ENCODE measurements at places on chromosomes 6 and 20.

- DNase-seq, result no peak
Observed at GRCh38 chr20:6113951-6114350, 8.9 kb downstream of the FERMT1 start.

- no peak for DNase-seq
Observed at GRCh38 chr6:16105854-16106253, 23.0 kb upstream of the MYLIP start.

DNA sequence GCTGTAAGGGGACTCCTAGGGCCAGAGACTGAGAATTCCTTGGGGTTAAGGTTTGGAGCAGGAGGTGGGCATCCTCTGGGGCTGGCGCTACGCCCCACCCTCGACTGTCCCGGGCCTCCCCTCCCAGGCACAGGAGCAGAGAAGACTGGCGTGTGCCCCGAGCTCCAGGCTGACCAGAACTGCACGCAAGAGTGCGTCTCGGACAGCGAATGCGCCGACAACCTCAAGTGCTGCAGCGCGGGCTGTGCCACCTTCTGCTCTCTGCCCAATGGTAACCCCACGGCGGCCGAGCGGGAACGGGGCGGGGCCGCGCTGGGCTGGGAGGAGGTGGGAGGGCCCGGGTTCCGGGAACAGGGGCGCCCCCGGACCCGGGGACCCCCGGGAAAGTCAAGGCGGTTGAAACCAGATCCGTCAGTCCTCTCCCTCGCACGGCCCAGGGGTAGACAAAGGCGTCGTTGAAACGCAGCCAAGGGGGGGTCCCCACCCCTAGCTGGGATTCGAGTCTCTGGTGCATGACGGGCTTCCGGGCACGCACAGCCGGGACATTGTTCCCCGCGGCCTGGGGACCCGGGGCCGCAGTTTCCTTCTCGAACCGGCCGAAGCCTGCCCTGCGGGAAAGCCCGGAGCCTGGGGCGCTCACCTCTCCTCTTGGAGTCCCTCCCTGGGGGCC is 844 bp downstream of the WFDC2 start:
- no peak for DNase-seq

DNA sequence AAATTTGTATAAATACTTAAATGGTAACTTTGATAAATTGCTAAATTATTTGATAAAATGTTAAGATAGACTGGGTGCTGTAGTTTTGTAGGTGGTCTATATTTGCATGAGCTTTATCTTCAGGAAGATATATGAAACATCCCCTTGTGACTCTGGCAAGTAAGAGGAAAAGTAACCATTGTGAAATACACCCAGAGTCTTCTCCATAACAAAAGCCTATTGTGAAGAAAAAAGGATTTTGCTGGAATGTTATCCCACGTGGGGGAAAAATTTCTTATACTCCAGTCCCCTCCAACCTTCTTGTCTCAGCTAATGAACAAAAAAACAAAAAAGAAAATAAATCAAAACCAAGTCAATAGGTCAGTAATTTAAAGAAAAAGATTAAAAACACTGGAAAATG is 600.7 kb downstream of the HDGFL1 start:
- DNase-seq, result no peak

Data from GM12864 (cell line).